Temporal lobe (tissue), 4 donors: ENCODE measurements at places on chromosomes 1 and 21. TPM values are rescaled to one million over a fixed set of nuclear protein-coding genes. Genes with fewer than 3 reads are reported as not detected.

FAM72B gene
- total RNA-seq: 0.49 TPM

ZFP69 gene
- total RNA-seq: 12.5 TPM

KCNJ9 gene
- 10.6 TPM for total RNA-seq

GPR25 gene
- 0.25 TPM for total RNA-seq

DMBX1 gene
- not detected for total RNA-seq

FCRLA gene
- 0.49 TPM for total RNA-seq
